ENCODE measurements at places on chromosomes 3 and 15.

DNA sequence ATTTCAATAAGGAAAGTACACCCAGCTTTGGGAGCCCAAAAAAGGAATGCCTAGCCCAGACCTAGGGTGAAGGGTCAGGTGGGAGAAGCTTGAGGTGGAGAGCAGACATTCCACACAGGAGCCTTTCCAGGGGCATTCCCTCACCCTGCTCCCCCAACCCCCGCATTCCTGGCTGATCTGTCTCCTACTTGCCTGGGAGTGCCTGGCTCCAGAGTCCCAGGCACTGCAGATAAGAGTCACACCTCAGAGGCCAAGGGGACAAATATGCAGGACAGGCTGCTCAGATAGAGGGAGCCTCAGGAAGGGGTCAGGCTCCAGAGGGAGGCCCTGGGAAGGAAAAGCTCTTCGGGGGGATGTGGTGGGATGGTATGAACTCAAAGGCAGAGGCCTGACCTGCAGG, 20.8 kb upstream of the HCN4 start:
- no peak for DNase-seq

DNA sequence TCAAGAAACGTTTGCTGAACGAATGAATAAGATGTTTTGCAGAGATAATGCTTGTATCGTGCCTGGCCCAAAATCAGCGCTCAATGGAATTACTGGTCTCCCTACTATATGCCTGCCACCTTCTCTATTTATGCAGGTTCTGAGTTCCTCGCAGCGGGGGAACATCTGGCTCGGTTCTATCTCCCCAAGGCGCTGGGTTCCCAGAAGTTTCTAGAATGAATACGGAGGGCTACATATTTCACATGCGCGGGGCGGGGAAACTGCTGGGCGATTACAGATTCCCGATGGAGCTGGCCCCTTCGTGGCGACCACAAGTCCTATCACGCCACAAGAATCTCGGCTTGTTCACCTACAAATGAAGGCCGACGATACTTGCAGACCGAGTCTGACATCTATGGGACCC, 411 bp upstream of the EIF2B5 start:
- no peak for DNase-seq

- DNase-seq, result no peak
Observed at GRCh38 chr3:65669163-65669875, 369.4 kb downstream of the MAGI1 start.

DNA sequence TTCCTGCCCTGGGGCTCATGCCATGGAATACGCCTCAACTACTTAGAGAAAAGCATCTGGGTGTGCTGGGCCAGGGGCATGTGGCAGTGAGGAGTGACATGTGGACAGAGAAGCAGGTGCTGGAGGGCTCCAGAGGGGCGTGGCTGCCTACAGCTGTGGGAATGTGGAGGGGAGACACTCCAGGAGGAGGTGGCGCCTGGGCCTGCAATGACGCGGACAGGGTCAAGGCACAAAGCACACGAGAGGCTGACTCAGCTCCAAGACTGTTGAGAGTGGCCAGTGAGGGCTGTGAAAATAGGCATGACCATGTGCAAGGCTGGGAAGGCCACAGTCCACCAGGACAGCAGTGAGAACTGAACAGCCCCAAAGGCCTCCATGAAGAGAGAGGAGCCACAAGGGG, 48.5 kb downstream of the PTH1R start:
- DNase-seq, result no peak

DNA sequence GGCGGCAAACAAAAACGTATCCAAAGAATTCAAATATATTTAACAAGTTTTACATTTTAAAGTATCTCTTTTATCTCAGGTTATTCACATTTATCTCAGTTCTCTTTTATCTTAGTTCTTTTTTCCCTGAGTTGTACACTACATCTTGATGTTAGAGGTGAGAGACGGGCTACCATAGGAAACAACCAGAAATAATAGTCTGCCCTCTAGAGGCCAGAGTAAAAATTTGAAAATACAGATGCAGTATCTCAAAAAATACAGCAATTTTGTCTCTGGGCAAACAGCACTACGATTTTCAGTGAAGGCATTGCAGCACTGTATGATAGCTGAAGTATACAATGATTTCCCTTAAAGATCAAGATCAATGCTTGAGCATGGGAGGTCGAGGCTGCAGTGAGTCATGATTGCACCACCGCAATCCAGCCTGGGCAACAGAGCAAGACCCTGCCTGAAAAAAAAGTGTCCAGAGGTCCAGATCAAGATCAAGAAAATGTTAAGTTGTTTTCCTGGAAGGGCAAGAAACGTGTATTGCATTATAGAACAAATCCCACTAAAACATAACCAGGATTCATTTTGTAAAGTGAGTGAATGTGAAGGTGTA, 82.6 kb upstream of the ATP11B start:
- DNase-seq, result no peak

DNA sequence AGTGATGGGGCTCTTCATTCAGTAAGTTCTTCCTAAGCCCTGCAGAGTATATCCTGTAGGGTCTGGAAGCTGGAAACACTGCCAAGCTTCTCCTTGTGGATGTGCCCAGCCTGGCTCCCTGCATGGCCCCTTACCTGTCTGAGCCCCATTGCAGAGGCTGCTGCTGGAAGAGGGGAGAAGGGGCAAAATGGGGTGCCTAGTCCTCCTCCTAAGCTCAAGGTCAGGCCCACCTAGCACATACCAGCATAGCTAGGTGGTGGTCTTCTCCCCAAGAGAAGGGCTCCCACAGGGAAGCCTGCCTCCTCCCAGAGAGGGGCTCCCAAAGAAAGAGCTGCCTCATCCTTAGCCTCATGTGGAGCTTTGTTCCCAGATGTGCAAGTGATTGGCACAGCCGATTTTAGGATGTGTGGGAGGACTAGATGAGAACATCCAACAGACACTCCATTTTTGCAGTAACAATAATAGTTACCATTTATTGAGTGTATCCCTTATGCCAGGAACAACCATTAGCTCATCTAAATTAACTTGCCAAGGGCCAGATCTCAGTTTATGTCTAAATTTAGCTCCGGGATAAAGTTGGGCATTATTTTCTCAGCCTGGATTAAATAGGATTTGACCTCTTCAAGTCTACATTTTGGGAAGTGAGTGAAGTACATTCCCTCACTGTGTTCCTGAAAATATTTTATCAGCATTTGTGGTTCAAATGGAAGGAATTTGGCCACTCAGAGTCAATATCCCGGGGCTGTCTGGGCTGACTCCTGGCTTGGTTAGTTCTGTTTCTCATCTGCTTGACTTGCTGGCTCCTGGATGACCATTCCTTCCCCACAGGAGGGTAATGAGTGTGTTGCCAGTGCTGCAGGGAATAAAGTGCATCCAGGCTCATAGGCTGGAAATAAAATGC, 291.1 kb upstream of the ROPN1 start:
- DNase-seq, result no peak

DNA sequence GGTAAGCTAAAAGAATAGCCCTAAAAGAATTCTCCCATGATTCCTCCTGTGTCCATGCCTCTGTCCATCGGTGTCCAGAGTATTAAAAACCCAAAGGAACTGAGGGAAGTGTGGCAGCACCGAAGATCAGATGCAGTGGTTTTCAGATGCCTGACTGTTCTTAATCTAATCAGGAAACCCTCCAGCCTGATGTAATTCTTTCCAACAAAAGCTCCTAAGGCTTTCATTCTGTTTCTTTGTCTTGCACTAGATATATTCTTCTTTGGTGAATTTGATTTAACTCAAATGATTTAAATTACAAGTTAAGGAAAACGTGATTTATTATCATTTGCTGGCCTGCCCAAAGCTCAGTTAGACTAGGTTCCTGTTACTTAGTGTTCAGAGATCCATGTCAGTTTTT, 71.2 kb downstream of the ARHGAP31 start:
- DNase-seq, result no peak

DNA sequence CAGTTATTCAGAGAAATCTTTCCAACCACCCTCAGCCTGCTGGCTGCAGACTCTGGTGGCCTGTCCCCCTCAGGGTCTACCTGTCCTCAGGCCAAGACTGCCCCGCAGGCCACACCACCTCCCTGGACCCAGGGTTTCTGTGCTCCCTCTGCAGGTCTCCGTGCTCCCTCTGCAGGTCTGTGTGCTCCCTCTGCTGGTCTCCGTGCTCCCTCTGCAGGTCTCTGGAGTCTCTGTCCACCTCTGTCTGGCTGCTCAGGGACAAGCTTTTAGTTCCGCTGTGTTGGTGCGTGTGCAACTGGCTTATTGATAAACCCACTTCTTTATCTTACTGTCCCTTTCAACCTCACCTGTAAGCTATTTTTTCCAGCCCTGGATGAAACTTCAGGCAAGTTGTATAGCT, 30.1 kb downstream of the BDH1 start:
- DNase-seq, result no peak

DNA sequence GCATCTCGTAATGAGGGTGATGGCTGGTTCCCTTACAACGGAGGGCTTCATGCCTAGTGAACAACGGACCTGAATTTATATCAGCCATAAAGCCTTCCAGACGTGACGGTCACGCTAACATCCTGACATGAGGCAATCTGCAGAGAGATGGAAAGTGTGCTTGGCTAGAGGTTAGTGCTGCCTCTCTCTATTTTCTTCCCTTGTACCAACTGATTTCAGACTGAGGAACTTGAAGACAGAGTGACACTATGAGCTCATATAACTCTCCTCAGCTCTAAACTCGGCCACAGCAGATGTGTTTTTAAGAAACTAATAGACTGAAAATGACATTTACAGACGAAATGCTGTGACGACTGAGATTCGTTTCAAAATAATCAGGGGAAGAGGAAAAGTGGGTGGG, 122.4 kb downstream of the XXYLT1 start:
- DNase-seq, result no peak

DNA sequence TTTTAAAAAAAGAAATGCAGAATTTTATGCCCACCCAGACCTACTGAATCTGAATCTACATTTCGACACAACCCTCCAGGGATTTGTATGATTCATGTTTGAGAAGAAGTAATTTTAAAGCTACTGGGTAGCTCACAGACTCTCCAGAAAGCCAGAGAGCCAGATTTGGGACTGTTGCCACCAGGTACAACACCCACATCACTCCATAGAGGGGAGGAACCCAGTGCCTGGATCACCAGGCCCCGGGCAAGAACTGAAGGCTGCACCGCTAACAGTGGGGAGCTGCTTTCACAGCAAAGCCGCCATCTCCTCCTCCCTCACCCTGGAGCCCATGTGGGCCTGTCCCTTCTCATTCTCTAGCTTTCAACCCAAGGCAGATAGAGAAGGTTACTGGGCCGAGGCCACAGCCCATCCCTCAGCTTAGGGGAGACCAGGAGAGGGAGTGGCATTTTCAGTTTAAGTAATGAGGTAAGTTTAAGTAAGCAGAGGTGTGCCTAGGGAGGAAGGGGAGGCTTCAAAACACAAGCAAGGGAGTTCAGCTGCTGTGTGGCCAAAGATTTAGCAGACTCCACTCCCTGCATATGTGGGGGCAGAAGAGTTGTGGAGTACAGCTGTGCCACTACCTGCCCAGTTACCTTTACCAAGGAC, 109.8 kb downstream of the IL12A start:
- no peak for DNase-seq

- DNase-seq, result no peak
Observed at GRCh38 chr3:112115161-112115739, 17.8 kb downstream of the GCSAM start.

DNA sequence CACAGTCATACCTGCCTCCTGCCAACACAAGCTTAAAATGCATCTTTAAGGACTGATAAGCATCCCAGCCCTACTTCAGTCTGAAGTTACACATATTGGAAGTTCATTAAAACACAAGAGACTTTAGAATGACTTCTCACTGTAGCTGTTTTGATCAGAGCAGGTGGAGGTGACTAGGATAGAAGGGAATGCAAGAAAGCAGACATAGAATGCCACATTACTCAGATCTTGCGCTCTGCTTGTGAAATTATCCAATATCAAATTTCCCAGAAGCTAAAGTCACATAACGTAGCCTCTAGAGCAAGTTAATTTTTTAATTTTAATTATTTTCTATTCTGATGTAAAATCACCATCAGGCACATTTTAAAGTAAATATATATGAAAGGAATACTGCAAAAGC, 306.5 kb downstream of the PLOD2 start:
- DNase-seq, result no peak

DNA sequence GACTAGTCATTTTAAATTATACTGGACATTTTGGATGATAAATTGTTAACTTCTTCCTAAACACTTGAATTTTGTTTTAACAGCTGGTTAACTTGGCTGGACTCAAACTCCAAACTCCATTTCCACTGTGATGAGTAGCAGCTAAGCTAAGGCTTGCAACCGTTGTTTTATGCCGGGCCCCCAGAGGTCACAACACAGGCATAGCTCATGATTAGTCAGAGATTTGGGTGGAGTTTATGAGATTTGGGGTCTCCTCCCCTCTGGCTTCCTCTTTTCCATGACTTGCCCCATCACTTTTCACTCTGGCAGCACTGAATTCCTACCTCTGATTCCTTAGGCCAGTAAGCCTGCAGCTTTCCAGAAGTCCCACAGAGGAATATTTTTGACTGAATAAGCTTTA, 12.8 kb downstream of the THAP10 start:
- no peak for DNase-seq

DNA sequence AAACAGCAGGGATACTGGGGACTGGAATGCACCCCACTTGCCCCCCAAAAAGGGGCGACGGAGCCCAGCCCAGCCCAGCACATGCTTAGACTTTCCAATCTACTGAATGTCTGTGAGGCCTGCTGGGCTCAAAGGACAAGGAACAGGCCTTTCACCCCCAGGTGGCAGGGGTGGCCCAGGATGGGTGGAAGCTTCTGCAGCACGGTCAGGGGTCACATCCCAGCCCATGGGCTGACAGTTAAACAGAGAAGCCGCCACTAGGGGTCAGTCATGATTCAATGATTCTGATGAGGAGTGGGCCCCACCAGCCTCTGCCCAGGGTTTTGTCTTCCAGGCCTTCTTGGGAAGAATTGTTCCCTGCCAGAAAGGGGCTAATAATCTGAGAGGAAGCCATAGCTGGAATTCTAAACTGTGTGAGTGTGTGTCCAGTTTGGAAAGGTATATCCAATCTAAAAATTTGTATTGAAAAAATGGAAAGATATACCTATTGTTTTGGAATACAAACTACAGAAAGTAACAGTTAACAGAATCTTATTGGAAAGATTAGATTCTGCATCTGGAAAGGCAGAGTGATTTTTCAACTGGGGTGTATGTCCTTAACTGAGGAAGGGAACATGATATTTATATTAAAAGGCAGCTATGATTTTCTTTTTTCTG, 2.2 kb downstream of the CHRNB4 start:
- no peak for DNase-seq

GRCh38 chr3:47432673-47433072, 43.1 kb downstream of the SCAP start:
- no peak for DNase-seq

GRCh38 chr3:70096376-70097066, 97.0 kb downstream of the SAMMSON start:
- DNase-seq, result no peak

- no peak for DNase-seq
Observed at GRCh38 chr15:35630532-35630931, 84.6 kb upstream of the DPH6 start.

GRCh38 chr15:60259469-60259868, 138.3 kb downstream of the ANXA2 start:
- no peak for DNase-seq

- DNase-seq, result no peak
Observed at GRCh38 chr15:31869686-31870307, 160.5 kb upstream of the CHRNA7 start.

All from stimulated activated CD8-positive, alpha-beta memory T cell treated with anti-CD3 and anti-CD28 coated beads, Interleukin-4, amount 100 ng/mL, for 4 hours (primary cell).